Left ventricle myocardium superior (tissue), 1 donor: ENCODE measurements at places on chromosomes 6 and 20. TPM values are rescaled to one million over a fixed set of nuclear protein-coding genes. Genes with fewer than 3 reads are reported as not detected.

GRCh38 chr6:41814629-41815028, 27.1 kb downstream of the TOMM6 start:
- no peak for DNase-seq

GRCh38 chr6:2412731-2413130, 167.3 kb upstream of the GMDS start:
- DNase-seq: no peak

GRCh38 chr6:89711801-89712200, 73.3 kb upstream of the LYRM2 start:
- no peak for DNase-seq

KIF25 gene
- not detected for total RNA-seq

NRSN2 gene
- total RNA-seq: 17.4 TPM

GRCh38 chr6:5828296-5828695, 178.4 kb downstream of the NRN1 start:
- no peak for DNase-seq

ULBP1 gene
- 0.17 TPM for total RNA-seq

DNA sequence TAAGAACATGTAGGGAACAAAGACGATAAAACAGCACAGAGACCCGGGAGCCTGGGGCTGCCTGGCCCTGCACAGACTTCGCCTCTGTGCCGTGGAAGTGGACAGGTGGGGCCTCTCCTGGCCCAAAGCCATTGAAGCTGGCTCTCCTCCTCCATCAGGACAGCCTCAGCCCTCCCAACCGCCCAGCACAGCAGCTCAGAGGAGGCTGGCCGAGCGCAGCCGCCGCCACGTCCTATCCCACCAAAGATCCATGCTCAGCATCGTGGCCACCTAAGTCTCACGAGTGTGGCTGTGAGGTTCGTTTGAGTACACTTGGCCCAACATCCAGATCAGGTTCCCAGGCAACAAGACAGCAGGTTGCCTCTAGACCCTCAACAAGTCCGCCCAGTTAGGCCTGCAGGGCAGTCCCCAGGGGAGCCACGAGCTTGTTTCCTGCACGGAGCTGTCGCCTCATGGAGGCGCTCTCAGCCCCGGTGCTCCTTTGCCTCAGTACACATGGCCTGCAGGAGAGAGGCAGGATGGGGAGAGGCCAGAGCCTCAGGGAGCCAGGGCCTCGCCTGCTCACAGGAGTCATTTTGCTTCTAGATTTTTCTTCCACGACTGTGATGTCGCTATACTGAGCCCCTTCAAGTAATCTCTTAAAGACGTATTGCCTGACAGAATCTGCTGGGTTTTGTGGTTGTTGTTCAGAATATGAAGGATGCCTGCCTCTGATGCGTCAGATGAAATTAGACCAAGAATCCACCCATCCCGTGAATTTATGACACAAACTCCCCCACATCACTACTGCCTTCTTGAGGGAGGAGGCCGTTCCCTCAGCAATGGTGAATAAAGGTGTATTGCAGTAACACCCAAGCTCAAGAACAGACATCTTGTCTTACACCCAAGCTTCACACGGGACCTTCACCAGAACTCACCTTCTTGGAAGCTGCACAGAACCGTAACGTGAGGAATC, 102.7 kb downstream of the RNASET2 start:
- no peak for DNase-seq

DNA sequence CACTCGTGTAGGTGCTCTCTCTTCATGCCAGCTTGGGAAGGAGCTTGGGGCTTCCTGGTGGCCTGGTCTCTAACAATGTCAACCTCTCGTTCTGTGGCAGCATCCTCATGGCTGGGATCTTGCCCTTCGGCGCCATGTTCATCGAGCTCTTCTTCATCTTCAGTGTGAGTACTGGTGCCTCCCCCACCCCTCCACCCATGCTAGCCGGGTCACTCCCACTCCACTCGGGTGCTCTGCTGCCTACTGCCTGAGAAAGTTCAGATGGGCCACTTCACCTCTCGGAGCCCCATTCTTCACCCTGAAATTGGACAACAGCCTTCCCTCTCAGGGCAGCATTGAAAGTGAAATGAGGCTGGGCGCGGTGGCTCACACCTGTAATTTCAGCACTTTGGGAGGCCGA, 48.8 kb downstream of the TM9SF4 start:
- DNase-seq: no peak

GRCh38 chr6:141467041-141467440, 665.7 kb upstream of the GJE1 start:
- DNase-seq: no peak

BMP2 gene
- 3.0 TPM for total RNA-seq
